ENCODE measurements at places on chromosomes 1 and 21. TPM values are rescaled to one million over a fixed set of nuclear protein-coding genes. Genes with fewer than 3 reads are reported as not detected.

SLC45A3 gene
- total RNA-seq, result 2.0 TPM

DNA sequence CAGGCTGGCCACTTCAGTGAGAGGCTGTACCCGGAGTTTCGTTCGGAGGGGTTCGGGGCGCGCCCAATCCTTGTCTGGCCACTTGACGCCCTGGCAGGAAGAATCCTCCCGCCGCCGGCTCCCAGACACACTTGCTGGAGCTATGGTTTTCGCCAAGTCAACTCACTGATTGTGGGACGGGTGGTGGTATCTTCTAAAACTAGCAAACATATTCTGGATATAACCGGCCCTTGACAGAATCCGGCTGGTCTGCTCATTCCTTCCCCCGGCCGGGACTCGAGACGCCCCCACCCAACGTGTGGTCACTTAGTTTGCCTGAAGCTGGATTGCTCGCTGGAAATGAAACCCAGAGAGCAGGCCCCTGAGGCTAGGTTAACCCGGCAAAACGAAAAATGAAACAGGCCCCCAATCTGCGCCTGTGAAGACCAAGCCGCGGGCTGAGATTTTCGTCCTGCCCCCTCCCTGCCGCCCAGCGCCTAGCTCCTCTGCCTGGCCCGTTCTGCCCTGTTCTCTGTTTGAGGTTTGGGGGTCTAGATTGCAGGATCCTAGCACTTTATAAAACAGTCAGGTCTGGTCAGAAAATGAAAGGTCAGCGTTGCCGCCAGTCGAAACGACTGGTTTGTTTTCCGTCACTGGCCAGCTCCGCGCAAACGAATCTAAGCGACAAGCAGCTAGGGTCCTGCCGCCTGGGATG is 4.6 kb downstream of the GFI1 start:
- DNase-seq, result no peak

GRCh38 chr1:96104506-96104905 is 617.1 kb upstream of the PTBP2 start:
- DNase-seq, result no peak

- no peak for DNase-seq
Observed at GRCh38 chr1:167357305-167357704, 136.6 kb downstream of the POU2F1 start.

DNA sequence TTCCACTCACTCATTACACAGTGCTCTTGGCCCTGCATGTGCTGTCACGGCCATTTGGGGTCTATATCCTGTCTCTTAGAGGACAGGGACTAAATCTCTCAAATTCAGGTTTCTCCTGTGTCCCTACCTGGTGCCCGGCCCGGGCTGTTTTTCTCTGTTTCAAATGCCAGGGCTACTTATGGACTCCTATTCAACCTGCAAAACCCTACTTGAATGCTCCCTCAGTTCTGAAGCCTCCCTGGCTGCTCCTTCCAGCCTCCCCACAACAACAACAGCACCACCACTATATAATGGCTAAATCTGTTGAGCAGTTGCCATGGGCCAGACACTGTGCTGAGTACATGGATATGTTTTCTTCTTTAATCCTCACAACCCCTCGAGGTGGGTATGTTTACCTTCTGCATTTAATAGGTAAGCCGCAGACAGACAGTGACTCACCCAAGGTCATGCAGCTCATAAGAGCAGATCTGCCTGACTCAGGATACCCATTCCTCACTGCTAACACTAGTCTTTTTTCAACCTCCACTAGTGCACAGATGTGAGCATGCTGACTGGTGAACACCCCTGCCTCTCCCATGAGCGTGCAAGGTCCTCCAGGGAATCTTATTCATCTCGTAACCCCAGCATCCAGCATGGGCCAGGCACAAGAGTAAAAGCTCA is 29.9 kb downstream of the DHRS3 start:
- no peak for DNase-seq

DNA sequence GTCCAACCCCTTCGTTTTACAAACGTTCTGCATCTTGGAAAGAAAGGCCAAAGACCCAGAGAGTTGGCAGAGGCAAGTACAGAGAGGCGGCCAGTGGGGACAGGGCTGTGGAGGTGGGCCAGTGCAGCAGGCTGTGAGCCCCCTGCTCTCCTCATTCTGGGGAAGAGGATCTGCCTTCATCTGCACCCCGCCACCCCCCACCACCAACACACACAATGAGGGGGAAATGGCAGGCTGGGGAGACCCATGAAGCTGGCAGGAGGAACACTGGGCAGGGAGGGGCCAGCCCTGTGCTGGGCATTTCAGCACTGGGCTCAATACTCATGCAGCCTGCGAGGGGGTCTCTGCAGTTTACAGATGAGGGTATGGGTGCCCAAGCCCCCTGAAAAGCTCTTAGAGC is 14.6 kb downstream of the STMN1 start:
- DNase-seq, result no peak

CAPN9 gene
- total RNA-seq, result not detected

All from omental fat pad (tissue), 4 donors.